ENCODE measurements at places on chromosomes 2 and 18.
A peak's percentile ranks its signal among the peaks of the same experiment; 100 is the strongest.

- no peak for ATAC-seq
Observed at GRCh38 chr18:49857708-49858107, 44.4 kb upstream of the ACAA2 start.

DNA sequence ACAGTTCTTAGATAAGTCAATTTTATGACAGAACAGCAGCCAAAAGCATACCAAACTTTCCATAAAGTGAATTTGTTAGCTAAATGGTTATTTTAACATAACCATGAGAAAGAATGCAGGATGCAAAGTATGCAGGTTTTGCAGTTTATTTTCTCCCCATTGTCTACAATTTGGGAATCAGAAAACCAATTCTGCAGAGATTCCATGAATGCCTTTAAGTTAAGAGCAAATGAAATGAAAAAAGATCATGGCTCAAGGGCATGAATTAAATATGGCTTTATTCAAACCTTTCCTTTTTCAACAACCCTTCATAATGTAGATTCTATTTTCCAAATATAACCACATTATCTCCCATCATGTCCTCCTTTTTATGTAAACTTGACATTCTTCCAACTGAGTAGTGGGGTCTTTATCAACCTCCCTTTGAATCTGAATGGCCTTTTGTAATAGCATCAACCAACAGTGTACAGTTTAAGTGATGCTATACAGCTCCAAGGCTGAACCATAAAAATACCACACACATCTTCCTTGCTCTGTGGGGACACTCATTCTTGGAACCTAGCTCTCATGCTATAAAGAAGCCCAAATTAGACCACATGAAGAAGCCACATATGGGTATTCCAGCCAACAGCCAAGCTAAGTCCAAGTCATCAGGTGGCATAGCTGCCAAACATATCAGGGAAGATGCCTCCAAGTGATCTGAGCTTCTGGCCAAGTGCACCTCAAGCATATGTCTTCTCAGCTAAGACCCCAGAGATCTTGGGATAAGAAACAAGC lies 49.8 kb downstream of the PIAS2 start:
- ATAC-seq = peak; percentile 8

- peak; percentile 75 for ATAC-seq
Observed at GRCh38 chr2:74441690-74442482, at the start of gene RTKN. RTKN (minus strand) TSS chr2:74441937; CDS start chr2:74441816, 121 bp downstream.

DNA sequence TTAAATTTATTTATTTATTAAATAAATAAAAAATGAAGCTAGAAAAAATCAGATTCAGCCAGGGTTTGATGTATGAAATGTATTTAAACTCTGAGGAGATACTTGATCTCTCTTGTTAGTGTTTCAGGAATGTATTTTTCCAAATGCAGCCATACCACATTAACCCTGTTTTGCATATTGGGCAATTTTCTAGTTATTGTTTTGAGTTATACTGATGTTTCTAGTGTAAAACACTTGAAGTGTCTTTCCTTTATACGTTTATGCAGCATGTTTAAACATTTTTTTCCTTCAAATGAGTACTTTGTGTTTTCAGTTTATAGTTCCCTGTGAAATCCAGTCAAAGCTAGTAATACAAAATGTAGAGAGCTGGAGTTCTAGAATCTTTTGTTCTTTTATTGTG lies 69.9 kb downstream of the WDR7 start:
- no peak for ATAC-seq

DNA sequence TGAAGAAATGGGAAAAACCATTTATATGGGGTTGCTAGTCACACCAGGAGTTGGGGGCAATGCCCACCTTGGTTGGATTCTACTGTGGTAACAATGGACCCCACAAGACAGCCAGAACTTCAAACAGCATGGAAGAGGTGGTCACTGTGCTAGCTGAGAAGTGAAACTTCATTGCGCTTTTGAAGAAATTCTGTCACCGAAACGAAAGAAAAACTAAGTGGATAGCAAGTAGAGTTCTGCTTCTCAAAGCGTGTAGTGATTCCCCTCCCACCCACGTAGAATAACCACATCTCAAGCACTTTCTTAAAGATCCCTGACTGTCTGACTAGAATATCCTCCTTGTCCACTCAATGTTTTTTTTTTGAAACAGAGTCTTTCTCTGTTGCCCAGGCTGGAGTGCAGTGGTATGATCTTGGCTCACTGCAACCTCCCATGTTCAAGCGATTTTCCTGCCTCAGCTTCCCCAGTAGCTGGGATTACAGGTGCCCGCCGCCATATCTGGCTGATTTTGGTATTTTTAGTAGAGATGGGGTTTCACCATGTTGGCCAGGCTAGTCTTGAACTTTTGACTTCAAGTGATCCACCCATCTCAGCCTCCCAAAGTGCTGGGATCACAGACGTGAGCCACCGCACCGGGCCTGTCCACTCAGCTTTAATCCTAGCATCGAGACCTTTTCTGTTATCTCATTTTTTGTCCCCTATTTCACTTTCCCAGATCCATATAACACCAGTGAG lies 30.1 kb upstream of the CCL20 start:
- no peak for ATAC-seq

- no peak for ATAC-seq
Observed at GRCh38 chr2:16578081-16578480, 87.6 kb downstream of the CYRIA start.

GRCh38 chr2:173151671-173152401 lies 76.2 kb downstream of the MAP3K20 start:
- ATAC-seq = peak; percentile 94

GRCh38 chr18:49697757-49698524 lies 115.4 kb downstream of the ACAA2 start:
- ATAC-seq = no peak

GRCh38 chr2:85015653-85016360 lies 44.8 kb downstream of the KCMF1 start:
- no peak for ATAC-seq

Data from esophagus mucosa (tissue), 1 donor.